RKO (cell line): ENCODE measurements at places on chromosomes 4 and X.

DNA sequence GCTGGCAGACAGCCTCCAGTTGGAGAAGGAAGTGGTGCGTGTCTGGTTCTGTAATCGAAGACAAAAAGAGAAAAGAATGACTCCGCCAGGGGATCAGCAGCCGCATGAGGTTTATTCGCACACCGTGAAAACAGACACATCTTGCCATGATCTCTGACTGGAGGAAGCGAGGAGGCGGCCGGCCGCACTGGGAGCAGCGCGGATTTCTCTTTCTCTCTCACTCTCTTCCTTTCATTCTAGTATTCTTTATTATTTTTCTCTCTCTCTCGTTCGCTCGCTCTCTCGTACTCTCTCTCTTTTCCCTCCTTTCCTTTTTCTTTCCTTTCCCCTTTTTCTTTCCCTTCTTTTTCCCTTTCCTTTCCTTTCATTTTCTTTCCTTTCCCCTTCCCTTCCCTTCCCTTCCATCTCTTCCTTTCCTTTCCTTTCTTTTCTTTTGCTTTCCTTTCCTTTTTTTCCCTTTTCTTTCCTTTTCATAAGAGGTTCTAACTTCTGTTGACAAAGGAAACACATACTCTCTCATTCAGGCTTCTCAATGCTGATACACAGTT is 1.2 kb downstream of the POU3F4 start:
- no peak for DNase-seq

DNA sequence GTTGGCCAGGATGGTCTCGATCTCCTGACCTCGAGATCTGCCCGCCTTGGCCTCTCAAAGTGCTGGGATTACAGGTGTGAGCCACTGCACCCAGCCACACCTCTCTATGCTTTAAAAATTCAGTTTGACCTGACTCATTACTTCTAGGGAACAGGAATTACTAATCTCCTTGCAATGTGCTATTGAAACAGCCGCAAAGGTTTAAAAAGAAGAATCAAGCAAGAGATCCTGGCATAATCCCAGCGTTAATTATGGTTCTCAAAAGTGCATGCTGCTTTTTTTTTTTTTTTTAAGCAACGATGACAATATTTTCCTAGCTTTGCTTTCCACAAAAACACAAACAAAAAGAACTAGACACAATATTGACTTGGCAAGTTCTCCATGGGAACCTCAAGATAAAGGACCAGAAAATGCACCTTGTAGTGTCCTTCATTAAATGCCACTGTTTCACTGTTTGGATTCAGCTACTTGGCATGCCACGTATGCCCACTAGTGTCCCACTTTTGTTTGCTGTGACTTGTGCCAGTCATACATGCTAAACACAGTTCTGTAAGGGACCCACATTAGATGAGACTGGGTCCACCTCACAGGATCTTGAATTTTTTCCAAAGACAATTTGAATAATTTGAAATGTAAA is 112.6 kb upstream of the PPARGC1A start:
- no peak for DNase-seq

DNA sequence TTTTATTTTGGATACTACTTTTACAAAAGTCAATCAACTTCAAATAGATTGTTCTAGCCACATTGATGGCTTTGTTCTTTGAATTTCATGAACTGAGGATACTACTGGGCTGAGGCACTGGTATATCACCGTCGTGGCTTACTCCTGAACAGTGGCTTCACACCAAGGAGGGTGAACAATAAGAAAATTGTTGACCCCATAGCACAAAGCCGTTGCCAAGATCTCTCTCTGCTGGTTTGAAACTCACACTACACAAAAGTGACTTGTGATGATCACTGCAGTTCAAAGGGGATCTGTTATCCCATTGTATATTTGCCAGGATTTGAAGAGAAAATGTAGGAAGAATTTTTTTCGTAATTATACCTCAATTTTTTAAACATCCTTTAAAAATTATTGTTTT is 119.6 kb downstream of the PDLIM5 start:
- DNase-seq: no peak

GRCh38 chr4:120418146-120418545 is 351.5 kb upstream of the MAD2L1 start:
- no peak for DNase-seq

DNA sequence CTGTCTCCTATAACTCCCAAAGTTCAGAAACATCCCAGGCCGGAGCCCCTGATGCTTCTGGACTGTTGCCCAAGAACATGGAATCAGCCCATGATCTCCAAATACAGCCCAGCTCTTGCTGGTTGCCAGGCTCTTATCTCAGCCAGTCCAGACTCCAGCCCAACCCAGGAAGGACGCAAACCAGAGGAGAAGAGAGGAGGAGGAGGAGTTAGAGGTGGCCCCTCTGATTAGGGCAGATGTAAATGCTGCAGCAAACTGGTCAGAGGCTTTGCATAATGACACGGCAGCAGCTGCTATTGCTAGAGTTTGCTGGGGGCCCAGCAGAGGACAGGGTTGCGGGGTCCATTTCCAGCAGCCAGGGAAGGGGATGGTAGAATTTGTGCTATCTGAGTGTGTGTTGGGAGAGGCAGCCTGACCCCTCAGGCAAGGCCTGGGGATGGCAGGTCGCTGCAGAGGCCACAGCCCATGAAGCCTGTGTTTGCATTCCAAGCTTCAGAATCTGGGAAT is 4.2 kb upstream of the OTUD5 start:
- DNase-seq: no peak

GRCh38 chr4:38169524-38169923 is 209.3 kb downstream of the PTTG2 start:
- DNase-seq: peak; percentile 21

DNA sequence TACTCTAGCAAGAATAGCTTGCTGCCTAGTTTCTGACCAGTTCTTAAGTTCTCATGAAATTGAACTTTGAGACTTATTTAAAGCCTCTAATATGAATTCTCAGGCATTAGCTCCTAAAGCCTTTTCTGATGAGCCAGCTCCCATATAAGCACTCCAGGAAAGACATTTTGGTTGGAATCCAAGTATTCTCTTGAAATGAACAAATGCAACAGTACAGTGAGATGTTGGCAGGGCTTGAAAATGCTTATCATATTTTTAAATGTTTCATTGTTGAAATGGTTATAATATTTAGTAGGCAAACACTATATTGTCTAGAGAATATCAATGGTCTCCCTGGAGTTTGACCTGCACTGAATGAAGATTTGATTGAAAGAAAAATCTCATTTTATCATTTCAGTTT is 240.3 kb downstream of the ANK2 start:
- DNase-seq: no peak

GRCh38 chr4:176601124-176601523 is 191.6 kb downstream of the VEGFC start:
- no peak for DNase-seq

GRCh38 chrX:50769389-50770063 is 44.5 kb downstream of the SHROOM4 start:
- no peak for DNase-seq

- DNase-seq: no peak
These were observed 811 bp downstream of the SRD5A3 start for GRCh38 chr4:55346851-55347255.

DNA sequence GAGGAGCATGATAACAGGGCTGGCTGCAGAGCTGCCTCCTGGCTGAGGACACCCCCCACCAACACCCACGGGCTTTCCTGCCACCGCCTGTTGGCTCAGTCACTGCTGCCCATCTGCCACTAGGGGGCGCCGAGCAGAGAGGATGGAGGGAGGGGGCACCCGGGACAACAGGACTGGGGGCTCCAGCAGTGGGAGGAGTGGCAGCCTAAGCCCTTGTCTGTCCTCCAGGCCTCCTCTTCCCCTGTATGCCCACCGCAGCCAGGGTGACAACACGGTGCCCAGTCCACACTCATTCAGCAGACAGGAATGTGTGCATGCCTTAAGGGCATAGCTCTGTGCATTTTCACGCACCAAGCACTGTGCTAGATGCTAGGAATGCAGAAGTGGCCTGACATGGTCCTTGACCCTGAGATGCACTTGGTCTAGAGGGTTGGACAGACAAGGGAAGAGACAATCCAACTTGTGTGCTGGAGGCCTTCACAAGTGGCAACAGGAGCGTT is 149.9 kb downstream of the AMMECR1 start:
- no peak for DNase-seq

DNA sequence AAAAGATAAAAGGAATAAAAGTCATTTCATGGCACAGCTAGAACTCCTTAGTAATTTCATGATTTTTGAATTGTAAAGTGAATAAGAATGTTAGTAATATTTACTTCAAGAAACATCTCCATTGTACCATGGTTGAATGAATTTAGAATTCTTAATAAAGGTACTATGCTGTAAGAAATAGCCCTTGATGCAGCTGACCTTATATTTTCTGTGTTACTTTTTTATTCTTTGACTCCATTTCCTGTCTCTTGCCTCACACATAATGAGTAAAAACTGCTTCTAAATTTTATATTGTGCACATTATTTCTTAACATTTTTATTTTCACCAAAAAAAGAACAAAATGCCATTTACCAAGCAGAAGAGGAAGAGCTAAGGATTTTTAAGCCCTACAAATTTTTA is 81.9 kb upstream of the PDHA2 start:
- DNase-seq: no peak

DNA sequence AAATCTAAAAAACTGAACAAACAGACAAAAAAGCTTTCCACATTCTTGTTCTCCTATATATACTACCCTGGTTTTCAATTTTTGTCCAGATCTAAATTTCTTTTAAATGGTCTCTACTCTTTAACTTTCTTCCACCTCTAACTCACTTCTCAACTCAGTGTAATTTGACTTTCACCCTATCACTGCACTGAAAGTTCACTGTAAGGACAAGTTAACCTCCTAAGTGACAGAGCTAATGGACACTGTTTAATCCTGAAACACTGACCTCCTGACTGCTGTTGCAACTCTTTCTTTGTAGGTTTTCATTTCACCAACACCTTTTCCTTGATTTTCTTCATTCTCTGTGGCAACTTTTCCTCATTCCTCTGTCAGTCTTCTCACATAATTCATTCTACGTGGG is 50.0 kb downstream of the ATOH1 start:
- no peak for DNase-seq

GRCh38 chr4:112147697-112148096 is 2.4 kb downstream of the FAM241A start:
- peak; percentile 72 for DNase-seq

- DNase-seq: no peak
These were observed 135.2 kb upstream of the HPGD start for GRCh38 chr4:174657472-174657871.

DNA sequence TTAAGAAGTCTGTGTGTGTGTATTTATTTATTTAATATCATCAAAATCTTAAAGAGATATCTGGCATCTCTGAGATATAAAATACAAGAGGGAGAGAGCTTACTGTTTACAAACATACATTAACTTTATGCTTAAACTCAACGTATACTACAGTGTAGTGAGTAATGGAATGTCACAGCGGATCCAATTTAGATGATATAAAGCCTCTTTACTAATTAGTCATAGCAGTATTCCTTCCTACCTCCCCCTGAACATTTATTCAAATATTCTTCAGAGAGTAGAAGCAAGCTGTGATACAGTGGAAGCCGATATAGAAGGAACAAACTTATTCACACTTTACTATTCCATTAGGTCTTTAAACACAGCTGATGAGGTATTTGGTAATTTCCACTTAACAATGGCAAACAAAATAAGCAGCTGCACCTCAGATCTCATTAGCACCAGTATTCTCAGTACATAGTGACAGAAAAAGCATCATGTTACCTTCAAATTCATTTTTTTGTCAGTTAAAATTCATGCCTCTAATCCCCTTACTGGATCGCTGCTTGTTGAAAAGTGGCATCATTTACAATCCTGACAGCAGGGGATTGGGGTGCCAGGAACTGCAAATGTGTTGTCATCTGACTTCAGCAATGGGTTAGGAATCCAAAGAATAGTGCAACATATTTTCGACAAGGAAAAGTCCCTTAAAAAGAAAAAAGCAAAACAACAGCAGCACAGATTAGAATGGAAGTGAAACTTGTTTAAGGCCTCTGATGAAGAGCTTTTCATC is 658.7 kb upstream of the EPHA5 start:
- DNase-seq: no peak

- no peak for DNase-seq
These were observed 23.7 kb downstream of the DOK7 start for GRCh38 chr4:3486541-3487540.

GRCh38 chrX:639151-639550 is 8.6 kb downstream of the SHOX start:
- no peak for DNase-seq

GRCh38 chr4:24639714-24640113 is 55.4 kb upstream of the DHX15 start:
- no peak for DNase-seq

GRCh38 chr4:129113434-129113833 is 17.5 kb downstream of the C4orf33 start:
- no peak for DNase-seq

DNA sequence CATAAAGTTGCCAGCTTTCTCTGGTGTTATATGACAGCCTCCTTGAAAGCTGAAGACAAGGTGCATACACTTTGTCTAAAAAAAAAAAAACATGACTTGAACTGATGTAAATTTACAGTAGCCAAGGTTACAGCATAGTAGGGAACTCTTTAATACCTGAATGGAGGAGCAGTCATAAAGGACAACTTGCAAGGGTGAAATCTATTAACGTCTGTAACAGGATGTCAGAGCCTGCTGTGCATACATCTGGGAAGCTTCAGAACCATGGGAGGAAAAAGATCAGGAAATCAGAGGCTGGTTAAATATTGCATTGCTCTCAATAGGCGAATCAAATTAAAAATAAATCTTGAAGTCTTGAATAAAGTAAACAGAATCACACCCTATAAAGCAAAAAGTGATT is 484.0 kb upstream of the CTSO start:
- DNase-seq: no peak

DNA sequence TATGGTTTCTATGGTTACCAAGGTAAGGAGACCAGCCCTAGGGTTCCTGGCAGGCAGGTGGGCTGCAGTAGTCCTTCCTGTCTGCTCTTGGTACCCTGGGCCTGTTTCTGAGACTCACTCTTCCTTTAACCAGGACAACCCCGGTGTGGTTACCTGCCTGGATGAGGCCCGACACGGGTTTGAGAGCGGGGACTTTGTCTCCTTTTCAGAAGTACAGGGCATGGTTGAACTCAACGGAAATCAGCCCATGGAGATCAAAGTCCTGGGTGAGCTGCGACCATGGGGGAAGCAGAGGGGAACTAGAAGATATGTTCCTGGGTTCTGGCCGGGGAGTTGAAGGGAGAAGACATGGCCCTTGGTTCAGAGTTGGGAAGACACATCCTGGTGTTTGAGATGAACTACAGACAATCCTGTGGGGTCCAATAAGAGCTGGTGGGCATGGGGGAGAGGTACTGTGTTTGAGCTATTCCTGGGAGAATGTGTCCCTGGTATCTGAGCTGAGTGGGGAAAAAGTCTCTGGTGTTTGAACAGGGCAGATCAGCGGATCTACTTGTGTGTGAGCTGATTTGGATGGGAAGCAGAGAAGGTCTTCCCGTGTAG is 7.8 kb downstream of the UBA1 start:
- no peak for DNase-seq

- no peak for DNase-seq
These were observed 186.1 kb downstream of the ENOX2 start for GRCh38 chrX:130716781-130717413.

GRCh38 chrX:2707334-2707760 is 16.3 kb downstream of the CD99 start:
- DNase-seq: peak; percentile 81

- DNase-seq: peak; percentile 23
These were observed 103.5 kb upstream of the PLAC1 start for GRCh38 chrX:134761788-134762187.
